ENCODE measurements at places on chromosomes 2 and 18.
A peak's percentile ranks its signal among the peaks of the same experiment; 100 is the strongest.

DNA sequence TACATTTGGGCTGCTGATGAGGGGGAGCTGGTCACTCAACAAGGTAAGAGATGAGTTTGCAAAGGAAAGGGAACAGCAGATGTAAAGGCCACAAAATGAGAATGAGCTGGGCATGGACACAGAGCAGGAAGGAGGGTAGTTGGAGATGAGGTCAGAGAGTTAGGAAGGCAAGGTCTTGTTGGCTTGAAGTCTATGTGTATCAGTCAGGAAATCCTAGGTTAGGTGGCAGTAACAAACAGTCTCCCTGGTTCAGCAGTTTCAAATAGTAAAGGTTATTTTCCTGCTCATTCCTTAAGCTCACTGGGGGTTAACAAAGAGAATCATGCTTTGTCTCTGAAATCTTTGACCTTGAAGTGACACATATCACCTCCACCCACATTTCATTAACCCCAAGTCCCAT lies 58.3 kb upstream of the ARL4C start:
- no peak overlapping the region for H3K4me3 ChIP-seq
- no peaks in the 10 kb centered on the region for H3K27me3 ChIP-seq
- H3K4me1 ChIP-seq, result peaks cover 15% of the 10 kb centered on the region

- no peak overlapping the region for H3K27ac ChIP-seq
- H3K4me1 ChIP-seq, result no peaks in the 10 kb centered on the region
- no peak overlapping the region for H3K4me3 ChIP-seq
- H3K27me3 ChIP-seq, result no peaks in the 10 kb centered on the region
Measured at GRCh38 chr18:32391126-32391525, 79.6 kb downstream of the GAREM1 start.

- H3K4me3 ChIP-seq, result no peak overlapping the region
- H3K27me3 ChIP-seq, result no peaks in the 10 kb centered on the region
- no peaks in the 10 kb centered on the region for H3K4me1 ChIP-seq
- no peak for DNase-seq
- no peaks in the 10 kb centered on the region for H3K36me3 ChIP-seq
Measured at GRCh38 chr2:187409682-187410081, 38.4 kb downstream of the CALCRL start.

DNA sequence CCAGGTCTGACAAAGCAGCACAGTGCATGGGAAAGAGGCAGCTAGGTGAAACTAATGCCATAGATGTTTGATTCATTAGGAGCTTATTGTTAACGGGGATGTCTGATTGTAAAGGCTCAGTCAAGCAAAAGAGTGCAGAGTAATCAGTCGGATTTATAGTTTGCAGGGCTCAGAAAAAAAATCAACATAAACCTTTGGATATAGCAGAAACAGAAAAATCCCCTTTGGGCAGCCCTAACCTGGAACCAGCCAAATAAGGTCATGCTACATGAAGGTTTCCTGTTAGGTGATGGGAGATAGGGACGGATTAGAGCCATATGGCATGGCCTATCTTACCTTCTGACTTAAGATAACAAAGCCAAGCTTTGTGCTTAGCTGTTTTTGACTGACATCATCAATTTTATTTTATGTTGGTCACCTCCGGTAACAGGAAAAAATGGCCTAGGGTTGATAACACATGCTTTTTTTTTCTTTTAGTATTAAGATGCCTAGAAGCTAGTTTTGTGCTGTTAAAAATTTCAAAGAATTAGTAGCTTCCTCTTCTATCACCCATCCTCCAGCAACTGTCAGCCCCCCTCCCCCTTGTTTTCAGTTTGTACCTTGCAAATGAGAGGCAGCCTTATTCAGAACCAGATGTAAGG lies 60.7 kb upstream of the ZEB2 start:
- no peaks in the 10 kb centered on the region for H3K36me3 ChIP-seq
- no peak for DNase-seq
- H3K4me3 ChIP-seq, result no peak overlapping the region
- H3K27ac ChIP-seq, result no peak overlapping the region
- no peaks in the 10 kb centered on the region for H3K27me3 ChIP-seq

DNA sequence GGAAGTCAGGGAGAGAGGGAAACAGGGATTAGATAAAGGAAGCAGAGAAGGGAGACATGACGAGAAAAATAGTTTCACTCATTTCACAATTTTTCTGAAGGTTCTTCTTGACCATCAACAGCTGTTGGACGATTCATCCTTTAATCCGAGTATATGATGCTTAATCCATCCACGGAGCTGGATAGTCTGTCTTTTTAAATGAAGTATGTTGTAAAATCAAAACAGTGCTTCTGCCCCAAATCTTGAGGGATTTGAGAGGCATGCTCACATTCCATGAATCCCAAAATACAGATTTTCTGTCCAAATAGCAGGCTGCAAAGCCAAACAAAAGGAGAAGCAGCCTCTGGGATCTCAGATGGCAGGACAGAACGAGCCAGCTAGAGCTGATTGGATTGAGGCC lies 47.5 kb downstream of the EPAS1 start:
- no peaks in the 10 kb centered on the region for H3K27me3 ChIP-seq
- no peak for DNase-seq
- H3K27ac ChIP-seq, result no peak overlapping the region
- no peaks in the 10 kb centered on the region for H3K36me3 ChIP-seq

- peaks cover 5% of the 10 kb centered on the region for H3K4me1 ChIP-seq
- no peak overlapping the region for H3K4me3 ChIP-seq
- no peak overlapping the region for H3K27ac ChIP-seq
Measured at GRCh38 chr2:24121469-24121868, 1.7 kb downstream of the PFN4 start.

- no peak overlapping the region for H3K4me3 ChIP-seq
- no peaks in the 10 kb centered on the region for H3K27me3 ChIP-seq
- H3K4me1 ChIP-seq, result peaks cover 19% of the 10 kb centered on the region
- H3K27ac ChIP-seq, result no peak overlapping the region
Measured at GRCh38 chr18:23238651-23239349, 103.5 kb downstream of the CABLES1 start.

DNA sequence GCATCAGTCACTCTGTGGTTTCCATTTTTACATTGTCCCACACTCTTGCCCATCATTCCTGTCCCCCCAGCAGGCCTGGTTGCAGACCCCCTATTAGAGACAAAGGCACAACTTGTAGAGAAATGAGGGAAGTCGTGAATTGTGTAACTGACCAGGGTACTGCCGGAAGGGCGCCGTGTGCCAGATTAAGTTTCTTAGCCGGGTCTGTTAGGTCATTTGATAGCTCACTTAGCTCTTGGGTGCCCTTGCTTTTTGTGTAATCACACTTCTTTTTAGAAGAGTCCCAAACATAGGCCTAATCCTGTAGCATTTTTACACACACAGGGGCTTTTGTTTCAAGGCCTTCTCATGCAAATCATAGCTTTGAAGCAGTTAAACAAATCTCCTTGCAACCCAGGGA lies 87.2 kb downstream of the CTAGE1 start:
- H3K27me3 ChIP-seq, result no peaks in the 10 kb centered on the region
- no peak overlapping the region for H3K4me3 ChIP-seq
- no peaks in the 10 kb centered on the region for H3K4me1 ChIP-seq
- no peaks in the 10 kb centered on the region for H3K36me3 ChIP-seq

DNA sequence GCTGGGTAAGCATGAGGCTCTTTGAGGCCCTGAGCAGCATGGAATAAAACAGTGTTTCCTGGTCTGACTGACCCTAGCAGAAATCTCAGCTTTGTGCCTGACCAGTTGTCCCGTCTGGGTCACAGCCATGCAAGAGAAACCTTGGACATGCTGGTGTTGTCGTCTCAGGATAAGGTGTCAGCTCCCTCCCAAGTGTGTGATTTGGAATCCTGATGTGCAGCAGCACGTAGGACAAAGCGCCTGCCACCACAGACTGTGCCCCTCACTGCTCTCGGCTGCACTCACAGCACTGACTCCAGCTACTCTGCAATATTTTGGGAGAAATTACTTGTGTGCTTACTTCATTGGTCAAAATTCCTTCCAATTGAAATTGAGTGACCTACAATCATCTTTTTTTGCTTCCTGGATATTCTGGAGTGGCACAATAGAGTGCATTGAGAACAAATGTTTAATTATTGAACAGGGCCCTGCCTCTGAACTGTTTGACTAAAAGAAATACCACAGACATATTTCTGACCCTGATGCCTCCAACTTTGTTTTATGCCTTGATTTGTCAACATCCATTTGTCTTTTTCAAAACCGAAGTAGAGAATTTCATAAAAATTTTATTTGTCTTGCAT lies 352.4 kb downstream of the SOCS6 start:
- H3K4me3 ChIP-seq, result no peak overlapping the region
- no peaks in the 10 kb centered on the region for H3K4me1 ChIP-seq
- DNase-seq, result no peak
- H3K36me3 ChIP-seq, result no peaks in the 10 kb centered on the region
- H3K27me3 ChIP-seq, result no peaks in the 10 kb centered on the region
- H3K27ac ChIP-seq, result no peak overlapping the region

DNA sequence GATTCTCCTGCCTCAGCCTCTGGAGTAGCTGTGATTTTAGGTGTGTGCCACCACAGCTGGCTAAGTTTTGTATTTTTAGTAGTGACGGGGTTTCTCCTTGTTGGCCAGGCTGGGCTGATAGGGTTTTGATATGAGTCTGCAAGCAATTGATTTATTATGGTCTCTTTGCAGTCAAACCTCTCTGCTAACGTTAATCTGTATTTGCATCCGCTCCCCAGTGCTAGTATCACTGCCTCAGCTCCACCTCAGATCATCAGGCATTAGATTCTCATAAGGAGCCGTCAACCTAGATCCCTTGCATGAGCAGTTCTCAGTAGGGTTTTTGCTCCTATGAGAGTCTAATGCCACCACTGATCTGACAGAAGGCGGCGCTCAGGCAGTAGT lies 19.0 kb downstream of the HAT1 start:
- peaks cover 3% of the 10 kb centered on the region for H3K36me3 ChIP-seq
- no peak overlapping the region for H3K4me3 ChIP-seq
- H3K27ac ChIP-seq, result no peak overlapping the region

- no peaks in the 10 kb centered on the region for H3K27me3 ChIP-seq
- H3K36me3 ChIP-seq, result peaks cover 2% of the 10 kb centered on the region
Measured at GRCh38 chr2:20797096-20797495, 25.8 kb downstream of the LDAH start.

GRCh38 chr18:22637787-22638186 lies 220.1 kb upstream of the CTAGE1 start:
- DNase-seq, result no peak
- H3K27ac ChIP-seq, result no peak overlapping the region
- no peaks in the 10 kb centered on the region for H3K4me1 ChIP-seq
- no peaks in the 10 kb centered on the region for H3K27me3 ChIP-seq

- no peaks in the 10 kb centered on the region for H3K36me3 ChIP-seq
- H3K4me1 ChIP-seq, result no peaks in the 10 kb centered on the region
- no peak for DNase-seq
Measured at GRCh38 chr2:176669398-176670174, 400.3 kb downstream of the MTX2 start.

GRCh38 chr2:120013597-120014223 lies 833 bp downstream of the EPB41L5 start:
- no peaks in the 10 kb centered on the region for H3K36me3 ChIP-seq
- no peaks in the 10 kb centered on the region for H3K27me3 ChIP-seq
- peak overlapping the region; percentile 80 for H3K27ac ChIP-seq
- peaks cover 12% of the 10 kb centered on the region for H3K4me1 ChIP-seq

DNA sequence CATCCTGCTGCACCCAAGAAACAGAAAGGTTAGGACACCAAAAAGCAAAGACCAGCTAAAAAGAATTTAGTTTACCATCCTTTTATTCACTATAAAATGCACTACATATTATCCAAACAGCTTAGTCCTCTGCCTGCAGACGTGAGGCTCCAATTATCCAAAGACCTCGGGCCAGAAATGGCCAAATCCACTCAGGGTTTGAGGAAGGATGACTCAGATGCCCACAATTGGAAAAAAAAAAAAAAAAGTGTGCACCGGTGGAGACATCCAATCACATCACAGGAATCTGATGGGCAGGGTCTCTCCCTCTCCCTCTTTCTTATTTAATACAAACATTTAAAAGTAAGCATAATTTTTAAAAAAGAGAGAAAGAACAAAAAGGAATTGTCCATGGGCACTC lies 65.7 kb downstream of the TRABD2A start:
- no peaks in the 10 kb centered on the region for H3K27me3 ChIP-seq
- no peaks in the 10 kb centered on the region for H3K36me3 ChIP-seq
- DNase-seq, result no peak
- H3K27ac ChIP-seq, result no peak overlapping the region

GRCh38 chr2:36663851-36664695 lies 32.4 kb upstream of the VIT start:
- no peak overlapping the region for H3K4me3 ChIP-seq
- peak; percentile 50 for DNase-seq
- H3K36me3 ChIP-seq, result no peaks in the 10 kb centered on the region
- no peak overlapping the region for H3K27ac ChIP-seq

DNA sequence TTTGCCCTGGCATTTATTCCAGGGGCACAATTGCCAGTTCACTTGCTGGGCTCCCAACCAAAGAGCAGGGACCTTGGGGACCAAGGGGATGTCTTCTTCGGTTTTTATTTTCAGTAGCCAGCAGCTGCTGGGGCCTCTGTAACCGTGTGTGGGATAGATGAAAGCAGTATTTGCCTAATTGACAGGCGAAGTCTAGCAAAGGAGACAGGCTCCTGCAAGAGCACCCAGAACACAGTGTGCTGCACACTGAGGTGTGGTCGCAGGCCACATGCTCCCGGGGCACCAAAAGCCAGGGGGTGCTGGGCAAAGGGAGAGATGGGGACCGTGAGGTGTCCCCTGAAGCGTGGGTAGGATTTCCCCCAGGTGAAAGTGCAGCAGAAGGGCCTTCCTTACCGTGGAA lies 5.3 kb downstream of the SAG start:
- no peak overlapping the region for H3K27ac ChIP-seq
- no peak overlapping the region for H3K4me3 ChIP-seq
- no peak for DNase-seq
- no peaks in the 10 kb centered on the region for H3K27me3 ChIP-seq
- no peaks in the 10 kb centered on the region for H3K36me3 ChIP-seq

DNA sequence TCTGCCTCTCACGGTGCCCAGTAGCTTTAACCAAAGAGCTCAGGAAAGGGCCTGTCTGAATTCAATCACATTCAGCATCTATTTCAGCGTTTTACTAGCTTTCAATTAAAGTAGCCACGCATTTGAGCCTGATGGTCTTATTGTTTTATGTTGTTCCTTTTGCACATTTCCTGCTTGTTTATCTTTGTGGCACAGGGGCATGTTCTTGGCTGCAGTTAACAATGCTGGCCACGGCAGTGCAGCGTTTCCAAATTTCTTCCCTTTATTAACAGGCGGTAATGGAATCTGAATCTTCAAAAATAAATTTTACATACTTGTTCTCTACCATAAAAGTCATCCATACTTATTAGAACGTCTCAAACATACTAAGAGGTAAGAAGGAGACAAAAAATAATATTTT lies 46.2 kb downstream of the HPCAL1 start:
- no peaks in the 10 kb centered on the region for H3K36me3 ChIP-seq
- no peaks in the 10 kb centered on the region for H3K27me3 ChIP-seq
- no peak overlapping the region for H3K27ac ChIP-seq
- no peak overlapping the region for H3K4me3 ChIP-seq
- no peak for DNase-seq
- H3K4me1 ChIP-seq, result peaks cover 50% of the 10 kb centered on the region

Measured in B cell (primary cell).